Activated T-cell treated with anti-CD3 and anti-CD28 coated beads, Interleukin-2, amount 50 U/mL, for 24 hours (primary cell): ENCODE measurements at places on chromosomes 2 and 18.

DNA sequence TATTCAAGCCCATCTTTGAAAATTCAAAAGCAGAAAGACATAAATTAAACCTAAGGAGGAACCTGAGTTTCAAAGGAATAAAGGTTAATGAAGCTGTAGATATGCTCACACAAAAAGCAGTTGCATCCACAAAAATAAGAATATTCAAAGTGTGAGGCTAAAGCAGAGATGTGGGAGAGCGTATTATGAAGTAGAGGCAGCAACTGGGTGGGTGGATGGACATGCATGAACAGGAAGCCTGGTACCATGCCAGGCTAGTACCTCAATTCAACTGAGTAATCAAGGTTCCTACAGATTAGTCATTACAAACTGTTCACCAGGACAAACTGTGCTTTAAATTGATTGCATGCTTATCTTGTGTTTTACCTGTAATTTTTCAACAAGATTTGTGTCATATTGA, 330.0 kb upstream of the PKDCC start:
- DNase-seq: no peak

DNA sequence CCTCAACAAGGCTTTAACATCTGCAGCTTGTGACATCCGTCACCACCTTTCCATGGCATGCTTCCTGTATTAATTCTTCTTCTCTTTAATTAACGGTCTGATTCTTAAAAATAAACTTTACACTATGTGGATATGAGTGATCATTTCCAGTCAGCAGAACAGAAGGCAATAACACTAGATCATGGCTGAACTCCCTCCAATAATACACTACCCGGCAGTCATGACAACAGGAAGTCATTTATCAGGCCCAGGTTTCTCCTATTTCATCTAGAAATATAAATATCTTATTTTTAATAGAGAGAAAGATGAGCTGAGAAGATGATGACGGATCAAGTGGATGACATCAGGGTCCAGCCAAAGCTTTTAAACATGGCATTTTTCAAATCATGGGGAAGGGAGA, 792.2 kb downstream of the SLC4A3 start:
- no peak for DNase-seq

GRCh38 chr2:1664076-1664605, 80.2 kb downstream of the PXDN start:
- DNase-seq: no peak

GRCh38 chr2:38763228-38763627, 12.1 kb upstream of the SRSF7 start:
- DNase-seq: no peak

DNA sequence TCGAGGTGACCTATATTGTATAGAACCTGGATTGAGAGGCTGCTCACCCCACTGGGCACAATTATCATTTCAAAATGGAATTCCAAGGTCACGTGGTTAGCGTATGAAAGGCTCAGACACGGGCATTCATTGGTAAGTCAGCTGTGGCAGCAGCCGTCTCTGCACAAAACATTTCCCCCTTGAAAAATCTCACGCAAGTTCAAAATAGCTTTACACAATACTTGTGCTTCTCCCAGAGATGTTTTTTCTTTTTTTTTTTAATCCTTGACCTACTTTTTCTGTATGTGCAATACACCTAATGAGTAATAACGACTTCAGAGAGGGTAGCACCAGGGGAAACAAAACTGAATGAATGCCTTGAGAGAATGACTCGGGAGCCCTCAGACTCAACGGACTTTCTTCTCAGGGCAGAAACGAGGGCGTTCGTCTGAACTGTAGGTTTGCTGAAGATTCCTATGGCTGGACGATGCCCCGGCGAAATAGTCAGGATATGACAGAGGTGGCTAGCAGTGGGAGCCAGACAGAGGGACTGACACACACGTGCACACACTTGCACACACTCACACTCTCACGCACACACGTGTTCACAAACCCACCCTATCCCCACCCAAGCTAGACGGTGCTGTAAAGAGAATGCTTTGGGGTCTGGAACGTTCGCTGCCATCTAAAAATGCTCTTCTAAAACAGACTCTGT, 77.8 kb downstream of the PDCL3 start:
- DNase-seq: no peak

- no peak for DNase-seq
Measured at GRCh38 chr2:163187995-163188655, 349.6 kb upstream of the KCNH7 start.
